Thymus (tissue), 14 donors: ENCODE measurements at places on chromosomes 7 and 10.

- no peak for DNase-seq
Measured at GRCh38 chr10:85643845-85644525, 722.6 kb downstream of the GRID1 start.

- no peak for DNase-seq
Measured at GRCh38 chr10:101246639-101247038, 17.4 kb upstream of the LBX1 start.

GRCh38 chr7:70925411-70926115 lies 206.4 kb upstream of the GALNT17 start:
- no peak for DNase-seq

GRCh38 chr10:126902157-126902556 lies 3.1 kb upstream of the DOCK1 start:
- DNase-seq: no peak

DNA sequence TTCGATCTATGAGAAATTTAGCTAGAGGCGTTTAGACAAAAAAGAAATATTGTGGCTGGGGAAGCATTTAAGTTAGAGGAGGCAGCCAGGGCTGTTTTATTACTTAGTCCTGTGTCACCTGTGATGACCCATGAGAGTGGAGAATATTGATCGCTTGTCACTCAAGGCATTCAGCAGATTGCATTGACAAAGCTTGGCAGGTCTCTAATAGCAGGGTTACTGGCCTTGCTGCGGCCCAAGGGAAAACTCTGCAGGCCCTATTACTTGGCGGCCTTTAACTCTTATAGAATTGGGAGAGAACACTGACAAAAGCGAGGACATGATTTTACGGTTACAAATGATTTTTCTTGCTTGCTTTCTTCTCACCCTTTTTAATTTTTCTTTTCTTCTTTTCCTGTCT lies 473.5 kb downstream of the AUTS2 start:
- no peak for DNase-seq

DNA sequence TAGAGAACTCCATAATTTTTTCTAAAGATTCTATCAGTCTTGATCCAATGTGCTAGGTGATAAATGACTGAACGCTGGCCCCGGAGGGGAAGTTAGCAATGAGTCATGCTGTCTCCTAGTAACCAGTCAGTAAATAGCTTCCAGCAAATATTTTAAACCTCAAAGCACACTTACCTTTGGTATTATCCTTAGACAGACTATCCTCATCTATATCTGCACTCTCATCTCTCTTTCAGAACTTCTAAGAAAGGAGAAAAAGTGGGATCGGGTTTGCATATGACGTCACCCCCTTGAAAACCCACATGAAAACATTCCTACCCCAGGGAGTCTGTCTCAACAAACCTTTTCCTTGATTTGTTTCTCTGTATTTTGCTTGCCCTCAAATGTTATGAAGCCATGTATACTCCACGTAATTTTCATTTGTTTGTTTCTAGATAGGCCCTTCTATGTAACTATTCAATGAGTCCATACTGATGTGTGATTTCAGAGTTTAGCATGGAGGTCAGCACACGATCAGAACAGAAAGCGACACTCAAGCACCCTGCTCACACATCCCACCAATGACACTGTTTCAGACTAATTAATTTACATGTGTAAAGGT lies 174.9 kb upstream of the NRP1 start:
- peak; percentile 21 for DNase-seq

- DNase-seq: no peak
Measured at GRCh38 chr7:66330961-66331360, 125.8 kb downstream of the TPST1 start.

- no peak for DNase-seq
Measured at GRCh38 chr10:26855186-26855585, 5.6 kb downstream of the ABI1 start.

GRCh38 chr10:9681655-9682054 lies 1336.0 kb upstream of the CELF2 start:
- DNase-seq: no peak

GRCh38 chr7:127761196-127761595 lies 109.2 kb downstream of the SND1 start:
- DNase-seq: no peak

DNA sequence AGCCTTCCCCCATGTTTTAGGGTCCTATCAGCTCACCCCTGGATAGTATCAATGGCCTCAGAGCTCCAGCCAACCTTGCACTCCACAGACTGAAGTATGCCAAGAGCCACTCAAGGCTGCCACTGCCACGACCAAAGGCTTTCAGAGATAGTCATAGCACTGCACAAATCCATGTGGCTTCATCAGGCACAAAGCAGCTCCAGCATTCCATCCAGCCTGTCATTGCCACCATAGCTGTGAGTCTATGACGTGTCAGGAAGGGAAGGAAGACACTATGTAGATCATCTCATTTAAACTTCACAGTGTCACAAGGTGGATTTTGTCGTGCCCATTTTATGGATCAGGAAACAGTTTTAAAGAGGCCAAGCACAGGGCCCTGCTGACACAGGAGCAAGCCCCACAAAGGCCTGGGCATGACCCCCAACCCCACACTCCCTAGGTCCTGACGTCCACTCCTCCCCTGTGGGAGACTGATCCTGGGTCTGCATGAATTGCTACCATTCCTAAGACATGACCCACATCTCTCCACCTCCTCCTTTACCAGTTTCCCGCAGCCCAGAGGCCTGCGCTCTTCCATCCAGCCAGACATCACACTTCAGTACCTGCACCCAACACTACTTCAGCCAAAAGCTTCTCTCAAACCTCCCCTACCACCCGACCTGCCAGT lies 119.4 kb downstream of the DIP2C start:
- DNase-seq: no peak

DNA sequence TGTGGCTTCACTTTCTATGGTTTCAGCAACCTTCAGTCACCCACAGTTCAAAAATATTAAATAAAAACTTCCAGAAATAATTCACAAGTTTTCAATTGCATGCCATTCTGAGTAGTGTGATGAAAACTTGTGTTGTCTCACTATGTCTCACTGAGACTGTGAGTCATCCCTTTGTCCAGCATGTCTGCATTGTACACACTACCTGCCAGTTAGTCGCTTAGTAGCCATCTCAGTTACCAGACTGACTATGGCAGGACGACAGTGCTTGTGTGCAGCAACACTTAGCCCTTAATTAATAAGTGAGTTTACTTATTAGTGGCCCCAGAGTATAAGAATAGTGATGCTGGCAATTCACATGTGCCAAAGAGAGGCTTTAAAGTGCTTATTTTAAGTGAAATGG lies 22.5 kb downstream of the CCDC186 start:
- DNase-seq: no peak

- DNase-seq: no peak
Measured at GRCh38 chr10:92972066-92972870, 88.3 kb upstream of the CYP26C1 start.

DNA sequence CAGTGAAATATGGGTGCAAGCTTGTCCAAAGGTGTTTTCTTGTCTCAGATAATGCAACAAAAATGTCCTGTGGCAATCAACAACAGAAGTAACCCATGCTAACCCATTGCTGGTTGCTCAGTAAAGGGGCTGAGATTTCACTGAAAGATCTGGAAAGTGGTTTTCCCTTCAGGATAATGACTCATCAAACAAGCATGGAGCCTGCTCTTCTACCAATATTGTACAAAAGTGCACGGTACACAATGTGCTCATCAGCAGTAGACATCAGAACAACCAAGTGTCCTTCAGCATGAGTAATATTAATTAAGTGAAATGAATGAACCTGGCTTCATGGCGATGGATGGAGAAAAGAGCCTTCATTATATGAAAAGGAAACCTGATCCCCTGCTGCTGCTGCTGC lies 287.1 kb upstream of the NEBL start:
- no peak for DNase-seq

DNA sequence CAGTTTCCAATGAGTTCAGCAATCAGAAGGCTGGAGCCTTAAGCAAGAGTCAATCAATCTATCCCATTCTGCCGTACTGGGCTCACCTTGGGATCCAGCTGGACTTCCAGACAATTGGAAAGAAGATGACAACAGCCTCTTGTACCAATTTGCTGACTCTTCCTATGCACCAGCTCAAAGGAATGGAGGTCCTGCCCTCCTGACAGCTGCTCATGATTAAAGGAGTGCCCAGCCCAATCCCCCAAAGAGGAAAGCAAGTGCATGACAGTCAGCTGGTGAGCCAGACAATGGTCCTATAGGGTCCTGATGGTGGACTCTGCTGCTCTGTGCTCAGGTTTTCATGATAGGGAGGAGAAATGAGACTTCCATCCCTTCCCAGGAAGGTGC lies 25.1 kb downstream of the VSTM4 start:
- DNase-seq: no peak

- no peak for DNase-seq
Measured at GRCh38 chr10:34996843-34997242, 93.3 kb downstream of the CUL2 start.

- DNase-seq: peak; percentile 78
Measured at GRCh38 chr10:123582084-123582989, 83.8 kb upstream of the GPR26 start.

- DNase-seq: no peak
Measured at GRCh38 chr7:44101303-44101965, 2.7 kb upstream of the AEBP1 start.

GRCh38 chr10:59435707-59436106 lies 73.4 kb upstream of the FAM13C start:
- DNase-seq: no peak

DNA sequence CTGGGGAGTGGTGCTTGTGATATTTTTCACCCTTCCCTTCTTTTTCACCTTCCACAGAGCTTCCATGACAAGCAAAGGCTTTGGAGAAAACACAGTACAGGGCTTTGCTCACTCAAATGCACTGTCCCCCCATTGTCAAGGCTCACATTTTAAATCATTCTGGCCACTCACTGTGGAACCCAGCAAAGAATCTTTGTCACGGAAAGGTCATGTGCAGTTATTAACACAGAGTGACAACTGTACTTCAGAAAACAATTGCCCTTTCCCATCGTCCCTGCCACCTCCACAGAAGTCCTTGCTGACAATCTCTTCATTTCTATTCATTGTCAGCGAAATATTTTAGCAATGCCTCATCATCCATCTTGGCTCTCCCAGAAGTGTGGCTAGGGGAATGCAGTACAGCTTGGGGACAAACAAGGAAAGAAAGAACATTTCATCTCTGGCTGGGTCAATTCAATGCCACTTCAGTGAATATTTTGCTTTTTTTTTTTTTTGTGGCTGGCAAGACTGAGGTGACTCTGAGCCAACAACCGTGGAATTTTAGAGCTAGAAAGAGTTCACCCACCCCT lies 851.0 kb downstream of the KCNMA1 start:
- DNase-seq: no peak

GRCh38 chr10:15684768-15685167 lies 35.0 kb downstream of the ITGA8 start:
- DNase-seq: no peak

- no peak for DNase-seq
Measured at GRCh38 chr7:72267291-72267800, 144.8 kb downstream of the CALN1 start.

GRCh38 chr10:71126432-71126831 lies 85.9 kb upstream of the UNC5B start:
- DNase-seq: no peak

DNA sequence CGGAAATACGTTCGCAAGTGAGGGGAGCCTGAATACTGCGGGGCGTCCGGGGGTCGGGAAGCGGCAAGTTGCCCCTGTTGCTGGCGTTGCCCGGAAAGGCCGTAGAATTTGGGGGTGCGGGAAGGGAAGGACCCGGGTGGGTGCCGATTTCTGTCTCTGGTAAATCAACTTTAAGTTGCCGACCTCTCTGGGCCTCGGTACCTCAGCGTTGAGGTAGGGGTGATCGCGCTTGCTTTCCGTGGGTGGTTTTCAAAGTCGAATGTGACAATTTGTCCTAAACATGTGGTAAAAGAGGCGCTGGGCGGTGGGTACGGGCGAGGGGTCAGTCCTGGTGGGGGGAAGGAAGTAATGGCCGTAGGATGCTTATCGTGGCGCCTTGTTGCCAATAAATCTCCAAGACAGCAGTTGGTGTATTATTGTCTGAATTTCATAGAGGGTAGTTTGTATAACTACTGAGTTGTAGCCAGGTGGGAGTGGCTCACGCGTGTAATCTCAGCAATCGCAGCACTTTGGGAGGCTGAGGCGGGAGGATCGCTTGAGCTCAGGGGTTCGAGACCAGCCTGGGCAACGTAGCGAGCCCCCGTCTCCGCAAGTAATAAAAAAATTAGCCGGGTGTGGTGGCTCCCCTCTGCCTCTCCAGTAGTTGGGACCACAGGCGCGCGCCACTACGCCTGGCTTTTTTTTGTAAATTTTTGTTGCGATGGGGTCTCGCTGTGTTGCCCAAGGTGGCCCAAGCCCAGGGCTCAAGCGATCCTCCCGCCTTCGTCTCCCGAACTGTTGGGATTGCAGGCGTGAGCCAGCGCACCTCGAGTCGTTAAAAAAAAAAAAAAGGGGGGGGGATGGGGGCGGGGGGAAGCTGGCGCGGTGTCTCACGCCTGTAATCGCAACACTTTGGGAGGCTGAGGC lies 644 bp downstream of the BUD23 start:
- no peak for DNase-seq

GRCh38 chr10:71765176-71765904 lies 8.0 kb downstream of the VSIR start:
- no peak for DNase-seq

DNA sequence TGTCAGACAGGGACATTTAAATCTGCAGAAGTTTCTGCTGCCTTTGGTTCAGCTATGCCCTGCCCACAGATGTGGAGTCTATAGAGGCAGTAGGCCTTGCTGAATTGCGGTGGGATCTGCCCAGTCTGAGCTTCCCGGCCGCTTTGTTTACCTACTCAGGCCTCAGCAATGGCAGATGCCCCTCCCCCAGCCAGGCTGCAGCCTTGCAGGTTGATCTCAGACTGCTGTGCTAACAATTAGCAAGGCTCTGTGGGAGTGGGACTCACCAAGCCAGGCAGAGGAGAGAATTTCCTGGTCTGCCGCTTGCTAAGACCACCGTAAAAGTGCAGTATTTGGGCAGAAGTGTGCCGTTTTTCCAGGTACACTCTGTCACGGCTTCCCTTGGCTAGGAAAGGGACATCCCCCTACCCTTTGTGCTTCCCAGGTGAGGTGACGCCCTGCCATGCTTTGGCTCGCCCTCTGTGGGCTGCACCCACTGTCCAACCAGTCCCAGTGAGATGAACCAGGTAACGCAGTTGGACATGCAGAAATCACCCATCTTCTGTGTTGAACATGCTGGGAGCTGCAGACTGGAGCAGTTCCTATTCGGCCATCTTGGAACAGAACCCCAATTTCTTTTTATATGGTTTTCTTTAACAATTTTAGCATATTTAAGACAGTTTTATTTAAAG lies 28.4 kb upstream of the VWDE start:
- no peak for DNase-seq

- no peak for DNase-seq
Measured at GRCh38 chr7:142338633-142339501, 81.0 kb upstream of the PRSS58 start.

GRCh38 chr10:86001521-86001920 lies 365.1 kb downstream of the GRID1 start:
- no peak for DNase-seq

- no peak for DNase-seq
Measured at GRCh38 chr7:30382607-30383006, 96.0 kb downstream of the NOD1 start.

DNA sequence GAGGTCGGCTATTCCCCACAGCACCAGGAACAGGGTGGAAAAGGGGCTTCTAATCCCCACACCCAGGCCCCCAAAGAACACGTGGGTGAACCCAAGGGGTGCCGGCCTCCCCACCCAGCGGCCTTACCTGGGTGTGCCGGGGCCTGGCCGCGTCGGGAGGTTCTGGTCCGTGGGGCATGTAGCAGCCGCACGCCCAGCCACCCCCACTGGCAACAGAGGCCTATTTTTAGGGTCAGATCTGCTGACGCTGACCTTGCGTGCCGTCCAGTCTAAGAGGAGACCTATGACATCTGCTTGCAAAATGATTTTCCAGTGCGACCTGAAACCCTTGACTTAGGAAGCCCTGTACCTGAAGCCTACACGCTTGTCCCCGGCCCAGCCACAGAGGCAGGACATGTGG lies 38.0 kb upstream of the SAMD8 start:
- no peak for DNase-seq
